COR-L47 (cell line): ENCODE measurements at places on chromosomes 12 and 14.
A peak's percentile ranks its signal among the peaks of the same experiment; 100 is the strongest.

GRCh38 chr14:100692859-100693558 is 33.7 kb upstream of the DLK1 start:
- no peak for DNase-seq

GRCh38 chr12:78559886-78560285 is 304.7 kb upstream of the SYT1 start:
- DNase-seq, result no peak

DNA sequence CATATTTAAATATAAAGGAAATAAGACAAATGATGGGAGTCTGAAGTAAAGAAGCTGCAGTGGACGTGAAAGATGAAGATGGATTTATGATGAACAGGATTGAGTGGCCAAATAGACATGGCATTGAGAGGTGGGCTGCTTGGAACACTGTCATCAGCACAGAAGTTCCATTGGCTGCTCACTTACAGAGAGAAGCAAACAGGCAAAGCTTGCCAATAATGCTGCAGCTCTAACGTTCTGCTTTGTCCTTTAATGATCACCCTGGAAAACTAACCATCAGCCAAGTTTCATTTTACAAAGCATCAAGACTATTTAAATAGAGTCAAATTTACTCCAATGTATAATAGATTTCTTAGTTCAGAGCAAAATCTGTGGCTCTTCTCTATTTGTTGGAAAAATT is 721.4 kb downstream of the TMTC2 start:
- DNase-seq, result no peak

- DNase-seq, result no peak
Observed at GRCh38 chr14:91238085-91238484, 6.4 kb downstream of the GPR68 start.

DNA sequence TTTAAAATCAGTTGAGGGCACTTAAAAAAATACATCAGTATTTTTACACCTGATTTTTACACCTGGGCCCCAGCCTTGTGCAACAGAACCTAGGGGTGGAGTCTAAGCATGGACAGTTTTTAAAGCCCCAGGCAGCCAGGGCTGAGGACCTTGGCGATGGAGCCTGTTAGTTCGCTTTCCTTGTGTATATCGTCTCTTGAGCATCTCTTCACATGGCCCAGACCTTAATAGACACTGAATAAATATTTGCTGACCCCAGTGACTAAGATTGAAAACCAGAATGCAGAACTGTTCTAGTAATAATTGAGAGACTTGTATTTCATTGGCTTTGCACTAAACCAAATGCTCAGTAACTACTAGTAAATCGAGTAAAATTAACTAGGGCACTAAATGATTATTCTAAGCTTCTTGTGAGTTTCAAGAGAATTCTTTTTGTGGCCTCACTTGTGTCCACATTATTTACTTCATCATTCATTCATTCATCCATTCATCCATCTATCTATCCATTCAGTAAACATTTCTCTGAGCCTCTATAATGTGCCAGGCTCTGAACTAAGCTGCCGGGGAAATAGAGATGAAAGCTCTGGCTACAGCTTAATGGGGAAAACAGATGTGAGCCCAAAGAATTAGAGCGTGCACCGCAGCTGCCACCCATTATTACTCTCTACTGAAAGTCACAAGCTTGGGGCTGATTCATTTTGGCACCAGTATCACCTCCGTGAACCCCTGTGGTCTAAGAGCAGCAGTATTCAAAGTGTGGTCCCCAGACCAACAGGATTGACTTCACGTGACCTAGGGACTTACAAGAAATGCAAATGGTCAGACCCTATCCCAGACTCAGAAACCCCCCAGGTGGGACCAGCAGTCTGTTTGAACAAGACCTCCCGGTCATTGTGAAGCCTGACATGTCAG is 30.7 kb upstream of the BCL7A start:
- DNase-seq, result no peak

- DNase-seq, result no peak
Observed at GRCh38 chr14:87149583-87150354, 843.2 kb downstream of the GALC start.

DNA sequence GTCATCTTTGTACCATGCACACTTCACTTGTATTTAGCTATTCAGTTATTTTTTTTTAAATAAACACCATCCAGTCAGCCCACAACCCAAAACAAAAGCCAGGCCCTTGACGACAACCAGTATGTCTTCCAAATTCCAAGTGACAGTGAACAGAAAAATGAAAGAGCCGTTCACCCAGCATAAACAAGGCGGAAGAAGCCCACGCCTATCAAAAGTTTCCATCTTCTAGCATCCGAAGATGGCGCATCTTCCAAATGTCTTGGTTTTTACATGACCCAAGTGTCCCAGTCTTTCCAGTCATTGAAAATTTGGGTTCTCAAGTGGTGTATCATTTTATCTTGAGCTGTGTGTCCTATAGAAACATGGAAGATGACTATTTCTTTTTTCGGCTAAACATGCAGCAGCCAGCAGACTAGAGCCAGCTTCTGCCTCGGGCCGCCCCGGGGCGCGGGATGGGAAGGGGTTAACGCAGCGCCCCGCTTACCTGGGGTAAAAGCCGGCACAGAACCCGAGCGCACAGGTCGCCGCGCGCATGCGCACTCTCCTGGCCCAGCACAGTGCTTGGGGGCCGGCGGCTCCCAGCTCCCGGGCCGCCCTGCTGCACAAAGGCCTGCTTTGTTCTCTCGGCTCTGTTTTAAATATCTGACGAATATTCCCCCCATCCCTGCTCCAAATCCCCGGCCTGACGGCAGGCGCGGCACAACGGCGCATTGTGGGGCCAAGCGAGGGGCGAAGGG is 164.8 kb downstream of the ZFP36L1 start:
- DNase-seq, result no peak

- no peak for DNase-seq
Observed at GRCh38 chr12:3035171-3035570, 42.0 kb upstream of the TSPAN9 start.

- no peak for DNase-seq
Observed at GRCh38 chr12:76786986-76787385, 23.1 kb downstream of the ZDHHC17 start.

DNA sequence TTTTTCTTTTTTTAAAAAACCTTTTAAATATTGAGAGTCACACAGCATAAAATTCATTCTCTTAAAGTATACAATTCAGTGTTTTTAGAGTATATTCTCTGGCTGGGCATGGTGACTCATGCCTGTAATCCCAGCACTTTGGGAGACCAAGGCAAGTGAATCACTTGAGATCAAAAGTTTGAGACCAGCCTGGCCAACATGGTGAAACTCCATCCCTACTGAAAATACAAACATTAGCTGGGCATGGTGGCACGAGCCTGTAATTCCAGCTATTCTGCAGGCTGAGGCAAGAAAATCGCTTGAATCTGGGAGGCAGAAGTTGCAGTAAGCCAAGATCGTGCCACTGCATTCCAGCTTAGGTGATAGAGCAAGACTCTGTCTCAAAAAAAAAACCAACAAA is 68.4 kb upstream of the BCAT1 start:
- DNase-seq, result no peak

GRCh38 chr12:4416276-4416675 is 29.3 kb downstream of the FGF6 start:
- DNase-seq, result no peak

DNA sequence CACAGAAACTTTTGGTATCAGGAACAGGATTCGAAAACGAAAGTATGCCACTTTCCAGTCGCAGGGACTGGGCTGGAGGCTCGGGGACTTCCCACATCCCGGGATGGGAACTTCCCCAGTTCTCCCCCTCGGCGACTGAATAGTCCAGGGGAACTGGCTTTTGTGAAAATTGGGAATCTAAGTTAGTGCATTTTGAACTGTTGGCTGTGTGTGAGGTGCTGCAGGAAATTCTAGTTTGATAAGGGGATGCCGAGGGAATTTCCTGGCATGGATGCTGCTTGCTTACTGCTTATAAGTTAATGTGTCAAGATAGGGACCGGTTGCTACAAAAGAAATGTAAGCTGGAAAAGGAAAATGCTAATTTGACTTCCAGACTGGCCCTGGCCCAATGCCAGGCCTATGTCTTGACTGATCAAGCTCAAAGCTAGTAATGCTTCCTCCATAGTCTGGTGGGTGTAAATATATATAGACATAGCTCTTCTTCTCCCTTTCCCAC is 73.4 kb upstream of the EIF5 start:
- DNase-seq, result peak; percentile 30

DNA sequence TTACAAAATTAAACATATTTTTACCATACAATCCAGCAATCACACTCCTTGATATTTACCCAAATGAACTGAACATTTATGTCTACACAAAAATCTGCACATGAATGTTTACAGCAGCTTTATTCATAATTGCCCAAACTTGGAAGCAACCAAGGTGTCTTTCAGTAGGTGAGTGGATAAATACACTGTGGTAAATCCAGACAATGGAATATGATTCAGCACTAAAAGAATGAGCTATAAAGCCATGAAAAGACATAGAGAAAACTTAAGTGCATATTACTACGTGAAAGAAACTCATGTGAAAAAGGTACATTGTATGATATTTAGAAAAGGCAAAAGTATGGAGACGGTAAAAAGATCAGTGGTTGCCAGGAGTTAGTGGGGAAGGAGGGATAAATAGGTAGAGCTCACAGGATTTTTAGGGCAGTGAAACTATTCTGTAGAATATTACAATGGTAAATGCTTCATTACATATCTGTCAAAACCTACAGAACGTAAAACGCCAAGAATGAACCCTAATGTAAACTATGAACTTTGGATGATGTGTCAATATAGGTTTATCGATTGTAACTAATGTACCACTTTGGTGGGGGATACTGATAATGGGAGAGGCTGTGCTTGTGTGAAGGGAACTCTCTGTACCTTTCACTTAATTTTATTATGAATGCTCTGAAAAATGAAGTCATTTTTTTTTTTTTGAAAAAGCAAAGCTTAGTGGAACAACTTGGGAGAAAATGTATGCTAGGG is 295.7 kb downstream of the CEP128 start:
- DNase-seq, result no peak

DNA sequence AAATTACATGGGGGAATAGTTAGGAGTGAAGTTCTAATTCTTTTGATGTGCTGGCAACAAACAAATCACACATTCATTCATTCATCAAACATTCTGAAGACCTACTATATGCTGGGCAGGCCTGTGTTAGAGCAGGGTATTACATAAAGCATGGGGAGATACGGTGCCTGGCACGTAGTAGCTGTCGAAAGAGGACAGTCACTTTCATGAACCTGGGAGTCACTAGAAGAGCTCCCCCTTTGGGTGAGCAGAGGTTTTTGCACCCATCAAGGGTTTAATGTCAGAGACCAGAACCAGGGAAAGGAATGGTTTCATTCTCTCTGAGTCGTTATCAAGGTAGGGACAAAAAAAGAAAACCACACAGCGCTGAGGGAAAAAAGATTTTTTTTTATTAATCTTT is 10.0 kb downstream of the LHX5 start:
- DNase-seq, result no peak

DNA sequence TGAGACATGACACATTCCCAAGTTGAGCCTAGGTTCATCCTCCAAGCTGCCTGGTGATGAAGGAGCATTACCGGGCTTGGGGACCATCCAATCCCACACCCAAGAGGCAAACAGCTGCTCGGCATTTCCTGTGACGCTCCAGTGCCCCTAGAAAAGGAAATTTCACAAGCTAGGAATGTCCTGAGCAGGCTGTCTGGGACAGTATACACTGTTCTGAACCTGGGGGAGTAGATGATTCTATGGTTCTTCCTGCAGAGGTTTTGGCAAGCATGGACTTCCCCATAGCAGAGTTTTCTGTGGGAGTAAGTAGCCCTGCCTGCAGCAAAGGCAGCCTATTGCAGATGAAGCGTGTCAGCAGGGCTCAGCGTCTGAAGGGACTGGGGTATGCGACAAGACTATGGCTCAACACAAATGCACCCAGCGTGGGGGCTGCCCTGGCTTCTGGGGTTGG is 47.4 kb upstream of the SRSF5 start:
- no peak for DNase-seq
